ENCODE measurements at places on chromosomes 1 and 21. TPM values are rescaled to one million over a fixed set of nuclear protein-coding genes. Genes with fewer than 3 reads are reported as not detected.

DNA sequence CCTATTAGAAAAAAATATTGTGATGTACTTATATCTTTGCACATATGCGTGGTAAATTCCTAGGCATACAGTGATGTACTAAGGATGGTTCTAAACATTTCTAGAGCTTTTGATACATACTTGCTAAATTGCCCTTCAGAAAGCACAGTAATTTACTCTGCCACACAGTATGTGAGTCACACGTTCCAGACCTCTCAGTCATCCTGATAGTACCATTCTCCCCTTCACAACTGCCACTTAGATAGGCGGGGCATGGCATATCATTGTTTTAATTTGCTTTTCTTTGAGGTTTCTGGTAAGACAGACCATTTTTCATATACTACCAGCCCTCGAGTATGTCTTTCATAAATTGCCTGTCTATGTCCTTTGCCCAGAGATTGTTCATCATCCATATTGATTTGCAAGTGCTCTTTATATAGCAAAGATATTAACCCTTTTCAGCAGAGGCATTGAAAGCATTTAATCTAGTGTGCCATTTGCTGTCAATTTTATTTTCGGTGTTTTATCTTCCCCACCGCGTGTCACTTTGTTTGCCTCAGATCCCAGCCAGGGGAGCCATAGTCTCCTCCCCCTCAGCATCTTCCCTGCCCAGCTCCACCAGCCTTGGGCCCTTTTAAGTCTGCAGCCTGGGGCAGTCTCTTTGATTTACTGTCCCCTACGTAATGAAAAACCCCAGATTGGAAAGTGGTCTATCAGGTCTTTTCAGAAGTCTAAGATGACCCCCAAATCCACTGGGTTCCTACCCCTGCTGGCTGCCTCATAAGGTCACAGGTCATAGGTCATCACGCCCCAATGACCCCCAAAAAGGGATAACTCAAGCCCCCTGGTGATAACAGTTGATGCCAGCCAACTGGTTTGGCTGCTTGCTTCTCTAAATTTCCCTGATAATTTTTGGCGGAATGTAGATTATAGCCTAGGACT is 11.8 kb upstream of the PAX7 start:
- DNase-seq, result no peak

The KANK4 gene
- total RNA-seq, result not detected

DNA sequence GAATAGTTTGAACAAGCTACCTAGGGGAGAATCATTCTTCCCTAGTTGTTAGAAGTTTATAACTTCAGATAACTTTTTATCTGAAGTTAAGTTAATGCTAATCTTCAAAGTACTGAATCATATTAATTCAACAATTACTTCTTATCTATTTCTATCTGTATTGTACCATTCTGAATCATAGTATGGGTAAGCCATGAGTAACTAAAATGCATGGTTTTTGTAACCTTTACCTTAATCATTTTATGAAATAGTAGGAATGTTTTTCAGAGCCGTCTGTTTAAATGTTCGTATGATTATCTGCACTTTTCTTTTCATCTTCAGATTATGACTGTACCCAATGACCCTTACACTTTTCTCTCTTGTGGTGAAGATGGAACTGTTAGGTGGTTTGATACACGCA is 50.3 kb upstream of the MPC2 start:
- DNase-seq, result no peak

The ATP5PF gene
- 139 TPM for total RNA-seq

The CASQ1 gene
- not detected for total RNA-seq

GRCh38 chr1:26838474-26839338 is 12.2 kb downstream of the ZDHHC18 start:
- no peak for DNase-seq

The SV2A gene
- total RNA-seq, result 10.9 TPM
